ENCODE measurements at places on chromosomes 6 and 20.

GRCh38 chr6:42315991-42316970 is 98.6 kb upstream of the MRPS10 start:
- no peak for DNase-seq

DNA sequence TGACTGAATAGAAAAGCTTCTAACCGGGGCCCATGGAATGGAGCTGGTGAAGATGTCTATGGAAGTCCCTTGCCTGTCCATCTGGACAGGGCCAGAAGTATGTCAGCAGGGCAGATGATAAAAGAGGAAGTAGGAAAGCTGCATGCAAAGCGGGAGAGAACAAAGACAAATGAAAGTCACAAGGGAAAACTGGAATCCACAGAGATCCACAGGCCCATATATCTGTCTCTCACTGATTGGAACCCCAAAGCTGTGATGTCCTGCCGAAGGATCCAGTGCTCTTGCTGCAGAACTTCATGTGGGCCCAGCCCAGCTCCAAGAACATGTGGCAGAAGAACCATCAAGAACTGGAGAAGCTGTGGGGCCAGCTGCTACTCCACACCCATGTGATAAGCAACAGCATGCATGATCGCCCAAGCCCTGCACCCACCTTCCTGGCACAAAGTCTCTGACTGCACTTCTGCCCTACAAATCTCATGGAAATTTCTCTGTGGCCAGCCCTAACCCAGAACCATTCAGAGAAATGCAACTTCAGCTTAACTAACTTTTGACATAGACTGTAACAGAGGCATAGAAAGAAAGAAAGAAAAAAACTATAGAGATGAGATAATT is 716.0 kb downstream of the KIF16B start:
- no peak for DNase-seq

DNA sequence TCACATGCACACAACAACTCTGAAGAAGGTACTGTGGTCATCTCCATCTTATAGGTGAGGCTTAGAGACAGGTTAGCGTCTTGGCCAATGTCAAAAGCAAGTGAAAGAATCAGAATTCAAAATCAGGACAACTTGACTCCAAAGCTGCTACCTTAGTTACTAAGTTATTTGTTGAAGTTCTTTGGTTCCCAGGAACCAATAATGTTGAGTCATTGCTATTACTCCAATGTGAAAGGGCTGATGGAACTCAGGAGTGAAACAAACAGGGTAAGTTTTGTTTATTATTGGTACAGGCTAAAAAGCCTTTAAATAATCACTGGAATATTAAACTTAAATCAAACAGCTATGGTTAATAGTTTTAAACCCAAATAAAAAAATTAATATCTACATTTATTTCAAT is 111.1 kb downstream of the PDSS2 start:
- no peak for DNase-seq

DNA sequence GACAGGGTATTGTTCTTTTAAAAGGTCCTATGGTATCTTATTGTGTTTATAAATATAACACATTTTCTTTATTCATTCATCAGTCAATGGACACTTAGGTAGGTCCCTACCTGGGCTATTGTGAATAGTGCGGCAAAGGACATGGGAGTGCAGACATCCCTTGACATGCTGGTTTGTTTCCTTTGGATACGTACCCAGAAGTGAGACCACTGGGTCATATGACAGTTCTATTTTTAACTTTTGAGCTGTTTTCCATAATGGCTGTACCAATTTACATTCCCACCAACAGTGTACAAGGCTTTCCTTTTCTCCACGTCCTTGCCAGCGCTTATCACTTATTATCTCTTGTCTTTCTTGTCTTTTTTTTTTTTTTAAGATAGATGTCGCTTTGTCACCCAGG is 627.5 kb downstream of the PRKN start:
- no peak for DNase-seq

- no peak for DNase-seq
Measured at GRCh38 chr20:36836591-36837269, 39.2 kb upstream of the TLDC2 start.

DNA sequence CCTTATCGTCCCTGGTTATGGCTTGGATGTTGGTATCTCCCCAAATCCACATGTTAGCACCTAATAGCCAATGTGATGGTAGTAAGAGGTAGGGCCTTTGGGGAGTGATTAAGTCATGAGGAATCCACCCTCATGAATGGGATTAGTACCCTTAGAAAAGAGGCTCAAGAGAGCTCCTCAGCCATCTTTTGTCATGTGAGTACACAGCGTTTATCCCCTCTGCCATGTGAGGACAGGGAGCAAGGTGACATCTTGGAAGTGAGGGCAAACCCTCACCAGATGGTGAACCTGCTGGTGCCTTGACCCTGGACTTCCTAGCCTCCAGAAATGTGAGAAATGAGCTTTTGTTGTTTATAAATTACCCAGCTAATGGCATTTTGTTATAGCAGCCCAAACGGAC is 16.1 kb upstream of the SIRPB2 start:
- DNase-seq: no peak

- DNase-seq: no peak
Measured at GRCh38 chr6:170208182-170208601, 82.7 kb downstream of the DLL1 start.

GRCh38 chr20:57199656-57200405 is 66.6 kb downstream of the BMP7 start:
- no peak for DNase-seq

All from NCI-H2081 treated with DMSO at 0.1 percent for 48 hours (cell line).